ENCODE measurements at places on chromosomes 12 and 14.

DNA sequence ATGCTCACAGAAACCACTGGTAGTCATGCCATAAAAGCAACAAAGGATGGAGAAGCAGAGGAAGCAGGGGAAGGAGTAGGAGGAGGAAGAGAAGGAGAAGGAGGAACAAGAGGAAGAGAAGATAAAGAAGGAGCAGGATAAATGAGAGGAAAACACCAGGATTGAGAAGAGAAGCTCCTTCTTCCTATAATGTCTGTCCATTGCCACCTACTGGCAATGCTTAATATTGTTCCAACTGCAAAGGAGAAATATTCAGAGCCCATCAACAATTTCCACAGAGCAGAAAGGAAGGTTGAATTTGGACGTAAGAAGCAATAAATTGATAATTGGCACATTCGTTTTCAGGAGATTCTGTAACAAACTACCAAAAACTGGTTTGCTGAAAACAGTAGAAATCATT lies 898.4 kb downstream of the SLC16A7 start:
- DNase-seq: no peak

- no peak for DNase-seq
Measured at GRCh38 chr12:51238037-51238509, 553 bp upstream of the DAZAP2 start.

DNA sequence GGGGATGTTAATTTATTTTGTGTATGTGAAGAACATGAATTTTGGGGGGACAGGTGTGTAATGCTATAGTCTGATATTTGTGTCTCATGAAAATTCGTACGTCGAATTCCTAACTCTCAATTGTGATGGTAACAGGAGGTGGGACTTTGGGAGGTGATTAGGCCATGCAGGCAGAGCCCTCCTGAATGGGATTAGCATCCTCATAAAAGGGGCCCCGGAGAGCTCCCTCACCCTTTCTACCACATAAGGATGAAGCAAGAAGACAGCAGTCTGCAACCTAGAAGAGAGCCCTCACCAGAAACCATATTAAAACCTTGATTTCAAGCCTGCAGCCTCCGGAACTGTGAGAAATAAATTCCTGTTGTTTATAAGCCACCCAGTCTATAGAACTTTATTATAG lies 165.4 kb downstream of the MDGA2 start:
- no peak for DNase-seq

DNA sequence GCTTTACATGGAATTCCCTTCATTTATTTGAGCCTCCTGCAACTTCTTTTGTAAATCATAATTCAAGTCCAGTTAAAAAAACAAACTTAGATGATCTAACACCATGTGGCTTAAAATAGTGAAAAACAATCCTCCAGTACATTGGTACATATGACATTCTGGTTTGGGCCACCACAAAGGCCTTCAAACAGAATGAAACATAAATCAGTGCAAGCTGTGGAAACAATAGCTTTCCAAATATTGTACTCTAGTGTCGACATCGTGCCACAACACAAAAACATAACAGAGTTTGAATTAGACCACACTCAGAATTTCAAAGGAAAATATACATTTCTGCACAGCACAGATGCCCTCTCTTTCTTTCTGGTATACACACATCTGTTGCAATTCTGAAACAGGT lies 751.3 kb downstream of the SLC6A15 start:
- no peak for DNase-seq

DNA sequence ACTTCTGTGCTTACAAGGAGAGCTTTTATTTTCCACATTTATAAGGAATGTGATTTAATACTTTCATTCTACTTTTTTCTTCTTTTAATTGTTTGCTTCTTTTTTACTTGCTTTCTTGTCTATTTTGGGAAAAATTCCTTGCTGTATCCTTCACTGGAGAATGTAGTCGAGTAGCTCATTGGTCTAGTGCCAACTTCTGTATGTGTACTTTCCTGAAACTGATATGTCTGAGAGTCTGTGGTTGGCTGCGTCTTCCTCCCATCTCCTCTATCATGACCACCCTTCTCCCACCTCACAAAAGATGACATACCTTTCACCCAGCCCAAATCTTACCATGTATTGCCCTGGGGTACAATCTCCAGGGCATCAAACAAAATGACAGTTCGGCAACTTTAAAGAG lies 51.8 kb downstream of the MSRB3 start:
- DNase-seq: no peak
